ENCODE measurements at places on chromosomes 11 and 22.

- H3K36me3 ChIP-seq, result no peaks in the 10 kb centered on the region
- no peak overlapping the region for H3K27ac ChIP-seq
- no peaks in the 10 kb centered on the region for H3K27me3 ChIP-seq
- no peak overlapping the region for H3K4me3 ChIP-seq
- no peak for DNase-seq
Measured at GRCh38 chr11:7690648-7691047, 15.6 kb downstream of the OVCH2 start.

DNA sequence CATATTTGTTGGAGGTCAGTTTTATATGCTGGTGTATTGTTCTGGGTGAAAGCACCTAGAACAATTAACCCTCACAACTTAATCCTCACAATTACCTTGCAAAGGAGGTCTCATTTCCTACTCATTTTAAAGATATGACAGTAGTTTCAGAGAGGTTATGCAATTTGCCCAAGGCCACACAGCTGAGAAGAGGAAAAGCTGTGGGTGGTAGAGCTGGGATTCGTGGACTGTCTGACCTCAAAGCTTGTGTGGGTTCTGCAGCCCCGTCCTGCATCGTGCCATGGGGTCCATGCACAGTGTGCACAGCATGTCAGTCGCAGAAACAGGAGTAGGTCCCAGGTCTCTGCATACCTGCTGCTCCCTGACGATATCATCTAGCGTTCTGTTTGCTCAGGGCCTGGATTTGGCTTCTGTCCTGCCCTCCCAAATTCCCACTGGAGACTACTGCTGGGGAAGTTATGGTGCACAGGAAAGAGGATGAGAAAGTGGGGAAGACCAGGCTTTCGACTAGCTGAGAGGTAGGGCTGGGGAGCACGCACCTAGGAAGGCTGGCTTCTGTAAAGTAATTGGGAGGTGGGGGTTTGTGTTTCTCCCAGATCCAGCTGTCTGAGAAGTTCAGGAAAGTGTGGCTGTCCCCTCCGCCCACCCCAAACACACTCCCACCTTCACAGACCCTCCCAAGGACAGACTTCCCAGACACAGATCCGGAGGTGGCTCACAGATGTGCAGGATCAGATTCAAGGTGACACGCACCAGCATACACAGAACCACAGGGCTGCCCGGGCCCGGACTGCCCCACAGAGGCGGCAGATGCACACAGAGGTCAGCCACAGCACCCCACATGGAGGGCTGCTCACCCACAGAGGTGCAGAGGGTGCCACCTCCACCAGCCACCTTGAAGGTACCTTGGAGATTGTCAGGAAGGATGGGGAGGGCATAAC is 2.0 kb downstream of the BACE1 start:
- H3K27me3 ChIP-seq, result no peaks in the 10 kb centered on the region
- peaks cover 16% of the 10 kb centered on the region for H3K4me1 ChIP-seq
- no peak overlapping the region for H3K27ac ChIP-seq
- H3K36me3 ChIP-seq, result no peaks in the 10 kb centered on the region
- no peak for DNase-seq
- H3K4me3 ChIP-seq, result no peak overlapping the region

GRCh38 chr11:46438211-46438610 is 46.6 kb upstream of the CHRM4 start:
- H3K27ac ChIP-seq, result no peak overlapping the region
- no peak overlapping the region for H3K4me3 ChIP-seq
- H3K4me1 ChIP-seq, result no peaks in the 10 kb centered on the region
- no peak for DNase-seq

- no peaks in the 10 kb centered on the region for H3K4me1 ChIP-seq
- no peaks in the 10 kb centered on the region for H3K36me3 ChIP-seq
- no peak for DNase-seq
- no peak overlapping the region for H3K4me3 ChIP-seq
- no peaks in the 10 kb centered on the region for H3K27me3 ChIP-seq
- no peak overlapping the region for H3K27ac ChIP-seq
Measured at GRCh38 chr11:30258679-30259078, 27.9 kb downstream of the FSHB start.

- H3K4me3 ChIP-seq, result no peak overlapping the region
- H3K4me1 ChIP-seq, result no peaks in the 10 kb centered on the region
- H3K36me3 ChIP-seq, result no peaks in the 10 kb centered on the region
- no peak overlapping the region for H3K27ac ChIP-seq
- H3K27me3 ChIP-seq, result peaks cover 52% of the 10 kb centered on the region
- DNase-seq, result no peak
Measured at GRCh38 chr22:45889539-45890350, 87.2 kb downstream of the WNT7B start.

- H3K36me3 ChIP-seq, result no peaks in the 10 kb centered on the region
- H3K27me3 ChIP-seq, result no peaks in the 10 kb centered on the region
- H3K4me3 ChIP-seq, result no peak overlapping the region
Measured at GRCh38 chr22:43100225-43100624, 10.3 kb upstream of the BIK start.
